ENCODE measurements at places on chromosomes 3 and 15.

DNA sequence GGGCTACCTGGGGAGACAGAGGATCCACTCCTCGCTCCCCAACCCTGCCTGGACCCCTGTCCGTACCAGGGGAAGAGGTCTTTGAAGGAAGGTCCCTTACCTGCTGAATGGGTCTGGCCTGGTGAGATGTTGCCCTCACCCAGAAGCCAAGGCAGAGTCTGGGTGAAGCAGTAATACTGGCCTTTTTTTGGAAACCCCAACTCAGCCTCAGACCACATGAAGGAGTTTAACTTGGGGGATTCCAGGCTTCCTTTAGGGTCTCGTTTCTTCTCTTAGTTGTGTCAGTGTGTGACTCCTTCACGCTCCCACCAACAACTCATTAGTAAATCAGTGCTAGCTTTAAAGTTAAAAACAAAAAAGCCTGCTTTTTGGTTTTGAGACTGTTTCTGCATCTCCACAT is 45.6 kb downstream of the RTP1 start:
- DNase-seq = no peak

DNA sequence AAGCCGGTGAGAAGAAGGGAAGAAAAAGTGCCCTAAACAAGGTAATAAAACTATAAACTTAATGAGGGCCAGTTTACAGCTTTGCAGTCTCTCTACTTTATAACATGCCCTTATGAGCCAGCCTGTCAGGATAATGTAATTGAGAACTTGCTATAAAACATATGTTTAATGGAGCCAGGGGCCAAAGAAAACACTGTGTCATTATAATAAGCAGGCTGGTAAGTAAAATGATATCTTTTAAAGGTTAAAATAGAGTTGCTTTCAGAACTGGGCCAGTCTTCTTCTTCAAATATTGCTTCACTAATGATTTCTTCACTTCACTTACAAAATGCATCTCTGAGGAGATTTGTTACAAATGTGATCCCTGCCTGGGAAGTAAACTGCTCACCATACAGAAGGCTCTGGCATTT is 192.5 kb downstream of the SHOX2 start:
- DNase-seq = no peak

DNA sequence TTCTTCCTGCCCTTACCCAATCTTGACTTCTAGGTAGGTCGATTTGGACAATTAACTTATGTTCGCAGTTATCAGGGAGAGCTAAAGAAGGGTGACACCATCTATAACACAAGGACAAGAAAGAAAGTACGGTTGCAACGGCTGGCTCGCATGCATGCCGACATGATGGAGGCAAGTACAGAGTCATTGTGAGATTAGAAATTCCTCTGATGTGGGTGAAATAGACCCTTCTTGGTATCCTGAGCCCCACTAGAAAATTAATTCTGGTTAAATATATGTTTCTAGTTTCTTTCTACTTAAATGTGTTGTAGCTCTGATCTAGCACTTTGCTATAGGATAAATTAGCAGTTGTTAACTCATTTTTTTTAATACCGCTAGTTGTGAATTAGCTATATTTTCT is 13.6 kb downstream of the LXN start:
- DNase-seq = no peak

GRCh38 chr3:123755501-123755900 is 128.6 kb downstream of the MYLK start:
- no peak for DNase-seq

DNA sequence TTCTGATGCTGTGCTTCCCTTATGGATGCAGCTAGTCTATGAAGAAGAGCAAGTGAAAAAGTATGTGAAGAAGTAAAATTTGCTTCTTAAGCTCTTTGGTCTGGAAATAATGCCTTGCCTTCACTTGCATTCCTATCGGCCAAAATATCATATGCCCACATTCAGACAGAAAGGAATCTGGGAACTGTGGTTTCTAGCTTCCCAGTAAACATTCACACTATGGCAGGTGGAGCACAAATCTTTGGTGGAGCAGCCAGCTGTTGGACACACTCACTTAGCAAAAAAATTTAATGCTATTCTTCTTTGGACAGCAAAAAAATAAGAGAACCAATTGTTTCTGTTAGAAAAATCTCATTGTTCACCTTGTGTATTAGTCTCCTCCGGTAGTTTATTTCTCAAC is 12.3 kb upstream of the COL6A6 start:
- no peak for DNase-seq

GRCh38 chr15:67944010-67944641 is 104.3 kb upstream of the RNU6-1 start:
- DNase-seq = no peak

DNA sequence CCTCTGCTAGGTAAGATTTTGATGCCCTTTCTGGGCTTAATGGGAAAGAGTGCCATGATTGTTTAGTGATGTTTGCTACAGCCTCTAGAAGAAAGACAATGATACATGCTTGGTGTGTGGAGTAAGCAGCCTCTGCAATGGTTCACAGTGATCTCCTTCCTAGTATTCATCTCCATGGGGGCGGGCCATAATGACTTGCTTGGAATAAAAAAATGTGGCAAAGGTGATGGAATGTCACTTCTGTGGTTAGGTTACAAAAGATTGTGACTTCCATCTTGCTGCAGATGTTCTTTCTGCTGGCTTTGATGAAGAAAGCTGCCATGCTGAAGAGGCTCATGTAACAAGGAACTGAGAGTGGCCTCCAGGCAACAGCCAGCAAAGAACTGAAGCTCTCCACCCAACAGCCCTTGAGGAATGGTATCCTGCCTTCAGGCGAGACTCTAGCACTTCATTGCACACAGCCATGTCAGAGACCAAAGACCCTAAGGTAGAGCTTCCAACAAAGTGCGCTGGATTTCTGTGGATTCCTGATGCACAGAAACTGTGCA is 139.1 kb upstream of the LRIG1 start:
- DNase-seq = no peak

DNA sequence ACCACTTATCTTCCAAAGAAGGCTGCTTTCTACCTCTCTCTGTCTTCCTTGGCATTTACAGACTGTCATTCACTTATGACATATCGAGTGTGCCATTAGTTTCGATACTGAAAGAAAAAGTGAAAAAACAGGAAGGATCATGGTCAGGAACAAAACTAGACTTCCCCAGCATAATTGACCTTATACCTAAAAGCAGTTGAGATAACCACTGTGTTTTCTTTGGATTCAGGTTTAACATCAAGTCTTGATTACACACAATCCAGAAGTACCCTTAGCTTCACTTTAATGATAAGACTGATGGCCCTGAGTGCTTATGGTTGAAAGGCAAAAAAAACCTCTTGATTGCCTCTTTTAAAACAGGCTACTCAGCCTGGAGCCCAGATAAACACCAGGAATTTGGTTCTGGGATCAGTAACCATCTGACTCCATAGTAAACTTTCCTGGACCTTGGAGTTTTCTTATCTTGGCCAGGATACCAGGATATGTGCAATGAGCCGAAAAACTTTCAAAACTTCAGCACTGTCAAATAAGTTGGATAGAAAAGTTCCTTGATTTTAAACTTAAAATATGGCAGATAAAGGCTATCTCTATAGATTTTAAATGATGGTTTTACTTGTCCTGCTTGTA is 5.0 kb upstream of the UACA start:
- DNase-seq = no peak

- no peak for DNase-seq
These were observed 17.7 kb downstream of the TTC21A start for GRCh38 chr3:39124876-39125840.

GRCh38 chr15:74422265-74422651 is 11.5 kb downstream of the SEMA7A start:
- no peak for DNase-seq

DNA sequence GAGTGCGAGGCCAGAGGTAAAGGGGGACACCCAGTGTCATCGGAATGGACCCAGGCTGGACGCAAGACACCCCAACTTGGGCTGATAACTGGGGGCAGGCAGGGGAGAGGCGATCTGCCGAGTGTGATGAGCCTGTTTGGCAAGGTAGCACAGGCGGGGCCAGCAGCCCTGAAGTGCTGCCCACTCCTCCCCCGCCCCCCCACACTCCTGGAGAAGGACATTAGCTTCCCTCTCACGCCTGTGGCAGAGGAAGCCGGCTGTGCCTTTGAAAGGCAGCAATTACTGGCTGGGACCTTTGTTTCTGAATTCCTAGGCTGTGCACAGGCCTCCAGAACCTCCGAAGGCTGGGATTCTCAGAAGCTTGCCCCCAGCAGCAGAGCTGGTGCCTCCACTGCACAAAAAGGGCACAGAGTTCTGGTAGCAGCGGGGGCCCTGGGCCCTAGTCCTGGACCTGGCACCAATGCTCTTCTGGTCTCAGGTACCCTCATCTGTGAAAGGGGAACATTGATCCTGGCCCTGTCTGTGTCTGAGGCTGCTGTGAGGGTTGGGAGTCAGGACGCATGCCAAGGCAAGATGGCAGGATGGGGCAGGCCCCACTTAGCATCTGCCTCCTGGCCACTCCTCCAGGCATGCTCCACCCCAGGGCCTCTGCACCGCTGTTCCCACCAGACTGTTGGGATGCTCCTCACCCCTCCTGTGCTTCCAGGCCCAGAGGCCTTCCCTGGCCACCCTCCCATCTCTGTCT is 28.6 kb downstream of the IQSEC1 start:
- no peak for DNase-seq

DNA sequence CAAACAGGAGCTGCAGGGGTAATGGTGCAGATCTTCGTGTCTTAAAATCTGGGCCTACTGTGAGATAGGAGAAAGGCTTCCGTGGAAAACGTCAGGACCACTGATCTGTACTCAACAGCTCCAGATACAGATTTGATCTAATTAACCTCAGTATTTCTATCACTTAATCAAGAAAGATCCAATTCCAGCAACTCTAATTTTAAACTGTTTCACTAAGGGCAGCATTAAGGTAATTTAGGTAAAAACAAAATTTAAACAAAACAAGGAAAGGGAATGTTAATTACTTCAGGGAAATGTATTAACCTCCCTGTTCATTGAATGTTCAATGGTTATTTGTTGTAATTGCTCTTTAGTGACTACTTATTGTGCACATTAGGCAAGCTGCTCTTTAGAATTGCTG is 26.4 kb upstream of the TTC14 start:
- no peak for DNase-seq

DNA sequence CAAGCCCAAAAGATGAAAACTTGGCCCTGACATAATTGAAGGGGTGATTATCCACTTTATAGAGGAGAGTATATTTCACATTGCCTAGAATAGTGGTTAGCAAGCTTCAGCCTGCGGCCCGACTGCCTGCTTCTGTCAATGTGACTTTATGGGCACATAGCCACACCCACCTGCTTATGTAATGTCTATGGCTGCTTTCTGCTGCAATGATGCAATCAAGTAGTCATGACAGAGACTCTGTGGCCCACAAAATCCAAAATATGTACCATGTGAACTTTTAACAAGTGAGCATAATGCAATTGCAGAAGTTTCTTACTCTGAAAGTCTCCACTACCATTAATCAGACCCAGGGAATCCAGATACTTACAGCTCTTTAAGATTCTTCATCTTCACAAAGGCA is 103.1 kb downstream of the LRIG1 start:
- DNase-seq = no peak

Data from stimulated activated CD8-positive, alpha-beta memory T cell treated with anti-CD3 and anti-CD28 coated beads, Interleukin-4, amount 100 ng/mL, for 48 hours (primary cell).